Activated CD4-positive, alpha-beta T cell treated with anti-CD3 and anti-CD28 coated beads for 36 hours (primary cell): ENCODE measurements at places on chromosomes 2 and 18. TPM values are rescaled to one million over a fixed set of nuclear protein-coding genes. Genes with fewer than 3 reads are reported as not detected.

The HOXD3 gene
- total RNA-seq = not detected

GRCh38 chr2:27060323-27060722 is 8.9 kb downstream of the AGBL5 start:
- H3K36me3 ChIP-seq = peaks cover 24% of the 10 kb centered on the region
- H3K4me3 ChIP-seq = no peak overlapping the region

The MPP4 gene
- total RNA-seq = not detected

The SMC6 gene
- total RNA-seq = 26.3 TPM

The MARCHF4 gene
- not detected for total RNA-seq

DNA sequence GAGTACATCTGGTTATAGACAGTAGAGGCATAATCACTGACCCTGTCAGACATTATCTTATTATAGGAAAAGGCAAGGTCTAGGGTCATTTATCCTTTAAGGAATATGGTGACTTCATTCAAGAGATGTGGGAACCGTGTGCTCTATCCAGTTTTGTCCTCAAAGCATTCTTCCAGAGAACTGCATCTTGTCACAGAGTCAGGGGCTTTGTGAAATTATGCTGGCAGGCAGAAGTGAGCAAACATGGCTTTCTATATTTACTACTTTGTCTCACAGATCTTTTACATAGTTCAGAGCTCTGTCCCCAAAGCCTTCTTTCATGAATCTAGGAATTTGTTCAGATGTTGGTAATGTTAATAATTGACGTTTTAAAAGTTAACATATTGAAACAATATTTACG is 177.4 kb downstream of the ASXL3 start:
- H3K27me3 ChIP-seq = no peaks in the 10 kb centered on the region
- H3K4me1 ChIP-seq = no peaks in the 10 kb centered on the region
- no peak overlapping the region for H3K27ac ChIP-seq

GRCh38 chr18:21300908-21301200 is 58.8 kb downstream of the GREB1L start:
- H3K27me3 ChIP-seq = peaks cover 16% of the 10 kb centered on the region
- no peak overlapping the region for H3K27ac ChIP-seq

The STEAP3 gene
- 0.14 TPM for total RNA-seq

DNA sequence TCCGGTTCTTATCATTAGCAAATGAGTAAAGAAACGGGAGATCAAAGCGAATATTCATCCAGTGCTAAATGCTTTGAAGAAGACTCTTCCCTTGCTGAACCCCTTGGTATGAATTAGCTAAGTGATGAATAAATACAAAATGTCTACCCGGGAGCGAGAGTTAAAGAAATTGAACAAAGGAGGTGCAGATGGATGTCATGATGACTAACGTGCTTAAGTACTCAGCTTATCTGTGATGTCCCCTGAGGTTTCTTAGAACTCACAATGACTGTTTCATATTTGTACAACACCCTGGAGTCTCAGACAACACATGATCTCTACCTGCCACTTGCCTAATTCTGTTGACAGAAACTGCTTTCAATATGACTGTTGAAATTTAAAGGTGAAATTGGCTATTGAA is 148.5 kb downstream of the TMEM200C start:
- DNase-seq = no peak
- H3K27me3 ChIP-seq = peaks cover 7% of the 10 kb centered on the region
- H3K36me3 ChIP-seq = no peaks in the 10 kb centered on the region
- H3K27ac ChIP-seq = no peak overlapping the region
- H3K4me3 ChIP-seq = no peak overlapping the region

GRCh38 chr2:61165946-61166345 is 4.0 kb downstream of the C2orf74 start:
- no peak overlapping the region for H3K27ac ChIP-seq
- no peaks in the 10 kb centered on the region for H3K27me3 ChIP-seq
- H3K4me3 ChIP-seq = no peak overlapping the region
- peaks cover 31% of the 10 kb centered on the region for H3K36me3 ChIP-seq

The RAB31 gene
- 1.8 TPM for total RNA-seq

GRCh38 chr2:48915884-48916283 is 160.4 kb upstream of the LHCGR start:
- H3K4me1 ChIP-seq = no peaks in the 10 kb centered on the region
- DNase-seq = no peak
- H3K4me3 ChIP-seq = no peak overlapping the region
- no peaks in the 10 kb centered on the region for H3K36me3 ChIP-seq
- H3K27me3 ChIP-seq = no peaks in the 10 kb centered on the region

- peaks cover 19% of the 10 kb centered on the region for H3K4me1 ChIP-seq
- H3K27ac ChIP-seq = no peak overlapping the region
- H3K27me3 ChIP-seq = no peaks in the 10 kb centered on the region
Observed at GRCh38 chr2:189407281-189408209, 33.7 kb upstream of the WDR75 start.

DNA sequence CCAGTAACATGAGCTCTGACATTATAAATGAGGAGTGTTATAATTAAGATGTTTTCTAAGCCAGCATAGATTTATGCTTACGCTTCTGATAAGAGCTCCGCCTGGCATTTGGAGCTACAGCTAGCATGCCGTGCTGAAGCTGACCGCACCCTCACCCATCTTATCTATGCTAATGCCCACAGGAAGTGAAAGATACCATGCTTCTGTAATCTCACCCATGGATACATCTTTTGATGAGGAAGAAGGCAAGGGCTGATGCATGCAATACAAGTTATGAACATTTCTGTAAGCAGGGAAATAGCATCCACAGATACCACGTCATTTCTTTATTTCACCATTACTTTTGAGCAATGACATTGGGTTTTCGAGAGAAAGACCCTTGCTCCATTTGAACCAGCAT is 82.3 kb downstream of the ARL4C start:
- DNase-seq = no peak
- H3K27ac ChIP-seq = no peak overlapping the region
- peaks cover 36% of the 10 kb centered on the region for H3K4me1 ChIP-seq
- no peaks in the 10 kb centered on the region for H3K36me3 ChIP-seq
- no peaks in the 10 kb centered on the region for H3K27me3 ChIP-seq

DNA sequence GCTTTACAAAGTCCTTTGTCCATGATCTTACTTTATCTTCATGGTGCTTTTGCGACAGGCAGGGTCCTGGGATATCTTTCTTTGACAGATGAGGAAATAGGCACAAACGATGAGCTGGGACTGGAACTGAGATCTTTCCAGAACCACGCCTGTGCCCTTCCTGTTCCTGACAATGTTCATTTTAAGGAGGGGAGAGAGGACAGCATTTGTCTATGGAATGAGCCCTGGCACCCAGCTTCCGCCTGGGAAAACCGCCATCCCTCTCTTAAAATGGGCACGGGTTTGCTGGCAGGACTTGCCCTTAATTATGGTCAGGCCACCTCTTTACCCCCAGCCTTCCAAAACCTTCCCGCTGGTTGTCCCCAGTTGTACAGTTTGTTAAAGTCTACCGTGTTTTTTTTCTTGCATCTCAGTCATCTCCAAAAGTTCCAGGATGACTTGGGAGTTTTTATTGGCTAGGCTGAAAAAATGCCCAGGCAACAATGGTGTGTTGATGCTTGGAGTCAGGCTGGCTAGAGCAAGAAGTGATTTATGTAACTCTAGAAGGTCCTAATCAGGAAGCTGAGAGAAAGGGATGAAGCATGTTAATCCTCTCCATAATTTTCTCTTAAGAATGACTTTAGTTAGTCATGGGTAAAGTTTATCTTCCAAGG is 264.9 kb upstream of the EPAS1 start:
- H3K4me3 ChIP-seq = no peak overlapping the region
- no peak for DNase-seq
- peaks cover 24% of the 10 kb centered on the region for H3K4me1 ChIP-seq
- no peaks in the 10 kb centered on the region for H3K27me3 ChIP-seq
- H3K36me3 ChIP-seq = peaks cover 3% of the 10 kb centered on the region

DNA sequence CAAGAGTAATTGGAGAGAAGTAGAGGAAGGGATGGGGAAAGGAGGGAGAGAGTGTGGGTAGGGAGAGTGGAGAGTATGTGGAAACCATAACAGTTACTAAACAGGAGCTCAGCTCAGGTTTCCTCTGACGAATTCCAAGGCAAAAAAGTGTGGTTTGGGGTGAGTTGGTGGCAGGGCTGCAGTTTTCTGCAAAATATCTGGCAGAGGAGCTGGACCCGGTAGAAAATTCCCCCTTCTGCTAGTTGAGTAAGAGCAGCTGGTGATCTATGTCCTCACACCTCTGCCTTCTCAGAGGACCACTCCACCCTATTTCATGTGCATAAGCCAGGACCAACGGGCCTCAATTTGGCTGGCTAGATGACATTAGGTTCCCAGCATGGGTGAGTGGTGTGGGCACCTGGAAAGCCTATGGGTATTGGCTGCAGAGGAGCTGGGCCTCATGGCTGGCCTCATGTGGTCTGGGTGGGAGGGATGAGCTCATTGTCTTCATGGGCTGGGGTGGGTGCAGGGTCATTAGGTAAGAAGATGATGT is 13.2 kb downstream of the NRP2 start:
- DNase-seq = no peak
- H3K27ac ChIP-seq = no peak overlapping the region
- H3K36me3 ChIP-seq = no peaks in the 10 kb centered on the region
- peaks cover 5% of the 10 kb centered on the region for H3K27me3 ChIP-seq
- H3K4me1 ChIP-seq = peaks cover 10% of the 10 kb centered on the region
- H3K4me3 ChIP-seq = no peak overlapping the region

DNA sequence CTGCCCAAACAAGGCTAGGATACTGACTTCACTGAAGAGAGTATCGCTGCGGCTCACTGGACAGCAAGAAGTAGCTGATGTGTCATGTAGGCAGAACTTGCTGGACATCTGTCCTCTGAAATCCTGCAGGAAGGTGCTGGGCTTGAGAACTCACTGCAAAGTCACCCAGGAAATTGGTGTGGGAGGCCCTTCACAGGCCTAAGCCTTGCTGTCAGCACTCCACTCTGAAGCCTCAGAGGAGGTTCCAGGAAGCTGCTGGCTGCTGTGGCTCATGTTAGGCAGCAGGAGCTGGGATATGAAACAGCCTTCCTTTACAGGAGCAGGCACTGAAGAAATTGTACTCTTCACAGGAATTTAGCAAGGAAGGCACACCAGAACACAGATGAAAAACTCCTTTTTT is 88.3 kb upstream of the CCDC68 start:
- H3K36me3 ChIP-seq = no peaks in the 10 kb centered on the region
- H3K27me3 ChIP-seq = peaks cover 2% of the 10 kb centered on the region
- DNase-seq = no peak
- no peak overlapping the region for H3K27ac ChIP-seq
- H3K4me1 ChIP-seq = no peaks in the 10 kb centered on the region

GRCh38 chr2:214277880-214278279 is 133.0 kb upstream of the VWC2L start:
- no peaks in the 10 kb centered on the region for H3K27me3 ChIP-seq
- no peak overlapping the region for H3K4me3 ChIP-seq
- no peak overlapping the region for H3K27ac ChIP-seq
- H3K36me3 ChIP-seq = no peaks in the 10 kb centered on the region
- H3K4me1 ChIP-seq = no peaks in the 10 kb centered on the region
- no peak for DNase-seq

The MEIS1 gene
- total RNA-seq = not detected

The CD28 gene
- total RNA-seq = 175 TPM

GRCh38 chr18:78517973-78518372 is 461.6 kb upstream of the SALL3 start:
- no peaks in the 10 kb centered on the region for H3K36me3 ChIP-seq
- H3K27ac ChIP-seq = no peak overlapping the region
- no peaks in the 10 kb centered on the region for H3K4me1 ChIP-seq
- H3K4me3 ChIP-seq = no peak overlapping the region
- H3K27me3 ChIP-seq = no peaks in the 10 kb centered on the region
